ENCODE measurements at places on chromosomes 2 and 18. TPM values are rescaled to one million over a fixed set of nuclear protein-coding genes. Genes with fewer than 3 reads are reported as not detected.

Gene MYOM1
- 0.05 TPM for polyA plus RNA-seq

GRCh38 chr2:226906163-226906693 lies 70.4 kb downstream of the RHBDD1 start:
- DNase-seq = no peak

GRCh38 chr2:231068525-231069222 lies 12.0 kb downstream of the PSMD1 start:
- DNase-seq = peak; percentile 7

DNA sequence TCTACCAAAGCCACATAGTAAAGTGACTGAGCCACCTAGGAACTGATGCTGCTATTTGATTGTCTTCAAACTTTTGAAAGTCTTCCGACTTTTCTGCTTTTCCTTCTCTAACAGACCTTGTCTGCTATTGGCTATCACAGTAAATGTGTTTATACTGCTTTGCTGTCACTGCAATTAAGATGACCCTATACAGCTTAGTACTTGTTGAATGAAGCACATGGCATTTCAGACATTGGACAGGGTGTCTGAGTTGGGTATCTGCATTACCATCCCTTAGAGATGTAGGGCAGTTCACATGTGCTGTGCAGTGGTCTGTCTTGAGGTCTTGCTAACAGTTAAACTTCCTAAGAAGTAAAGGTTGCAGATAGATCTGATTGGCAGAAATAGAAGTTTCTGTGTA lies 3.6 kb downstream of the WDR43 start:
- DNase-seq = no peak

Gene CROCC2
- polyA plus RNA-seq = 0.12 TPM

Gene XIRP2
- polyA plus RNA-seq = 0.20 TPM

DNA sequence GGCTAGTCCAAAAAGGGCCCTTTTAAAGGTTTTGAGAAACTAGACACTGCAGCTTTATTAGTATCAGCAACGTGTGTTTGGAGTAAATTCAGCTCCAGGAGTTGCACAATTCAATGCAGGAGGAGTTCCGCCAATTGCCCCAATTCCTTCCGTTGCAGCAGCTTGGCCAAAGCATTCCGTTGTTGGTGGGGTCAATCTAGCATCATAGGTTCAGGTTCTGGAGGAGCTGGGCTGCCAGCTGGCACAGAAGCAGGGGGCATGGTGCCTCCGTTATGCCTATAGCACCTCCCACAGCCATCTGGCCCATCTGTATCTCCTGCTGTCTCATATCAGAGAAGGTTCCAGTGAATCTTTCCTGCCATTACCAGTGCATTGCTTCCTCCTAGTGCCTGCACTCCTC lies 55.4 kb downstream of the REL start:
- DNase-seq = no peak

Gene DNAJC5G
- not detected for polyA plus RNA-seq

Gene CPO
- not detected for polyA plus RNA-seq

Gene POTEE
- polyA plus RNA-seq = 0.02 TPM

DNA sequence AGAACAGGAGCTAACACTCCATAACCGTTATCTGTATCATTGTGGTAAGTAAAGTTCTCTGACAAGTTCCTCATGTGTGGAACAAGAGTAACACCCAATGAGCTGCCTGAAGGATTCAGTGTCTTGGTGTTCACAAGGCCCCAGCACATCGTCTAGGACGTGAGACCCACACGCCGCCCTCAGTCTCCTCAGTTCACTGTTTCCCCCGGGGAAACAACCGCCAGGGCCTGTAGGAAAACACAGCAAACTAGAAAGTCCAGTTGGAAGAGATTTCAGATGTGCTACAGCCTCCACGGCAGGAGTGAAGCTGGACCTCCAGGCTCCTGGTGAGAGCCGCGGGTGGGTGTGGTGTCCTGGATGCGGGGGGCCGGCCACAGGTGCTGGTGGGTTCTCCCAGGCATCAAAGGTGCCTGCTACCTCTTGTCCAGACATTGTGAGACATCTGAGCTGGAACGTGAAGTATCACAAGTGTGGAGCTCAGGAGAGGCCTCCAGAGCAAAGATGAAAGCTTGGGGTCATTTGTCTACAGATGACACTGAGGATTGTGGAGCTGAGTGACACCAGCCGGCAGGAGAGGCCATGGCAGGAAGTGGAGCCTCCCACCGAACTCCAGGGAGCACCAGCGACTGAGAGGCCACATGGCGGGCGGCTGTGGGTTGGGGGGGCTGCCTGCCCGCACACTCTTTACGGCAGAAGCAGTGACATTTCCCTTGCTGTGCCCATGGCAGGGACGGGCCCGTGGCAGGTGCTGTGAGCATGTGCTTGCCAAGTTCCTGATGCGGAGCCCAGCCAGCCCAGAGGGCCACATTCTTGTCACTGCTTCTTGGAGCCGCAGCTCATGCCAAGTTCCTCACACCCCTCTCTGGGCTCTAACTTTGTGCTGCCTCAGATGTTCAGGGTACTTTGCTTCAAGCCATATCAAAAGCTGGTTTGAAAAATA lies 131.2 kb downstream of the TMEM18 start:
- no peak for DNase-seq

Gene MYO5B
- 0.06 TPM for polyA plus RNA-seq

DNA sequence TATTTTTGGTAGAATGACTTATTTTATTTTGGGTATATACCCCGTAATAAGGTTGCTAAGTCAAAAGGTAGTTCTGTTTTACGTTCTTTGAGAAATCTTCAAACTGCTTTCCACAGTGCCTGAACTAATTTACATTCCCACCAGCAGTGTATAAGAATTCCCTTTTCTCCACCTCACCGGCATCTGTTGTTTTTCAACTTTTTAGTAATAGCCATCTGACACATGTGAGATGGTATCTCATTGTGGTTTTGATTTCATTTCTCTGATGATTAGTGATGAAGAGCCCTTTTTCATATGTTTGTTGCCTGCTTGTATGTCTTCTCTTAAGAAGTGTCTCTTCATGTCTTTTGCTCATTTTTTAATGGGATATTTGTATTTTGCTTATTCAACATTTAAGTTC lies 215.2 kb upstream of the TFPI start:
- DNase-seq = no peak

GRCh38 chr2:11705063-11705462 lies 35.1 kb upstream of the NTSR2 start:
- DNase-seq = no peak

Gene ZFAND2B
- 26.8 TPM for polyA plus RNA-seq

Gene TUBA4B
- not detected for polyA plus RNA-seq

GRCh38 chr2:196307775-196308305 lies 136.5 kb upstream of the STK17B start:
- DNase-seq = no peak

DNA sequence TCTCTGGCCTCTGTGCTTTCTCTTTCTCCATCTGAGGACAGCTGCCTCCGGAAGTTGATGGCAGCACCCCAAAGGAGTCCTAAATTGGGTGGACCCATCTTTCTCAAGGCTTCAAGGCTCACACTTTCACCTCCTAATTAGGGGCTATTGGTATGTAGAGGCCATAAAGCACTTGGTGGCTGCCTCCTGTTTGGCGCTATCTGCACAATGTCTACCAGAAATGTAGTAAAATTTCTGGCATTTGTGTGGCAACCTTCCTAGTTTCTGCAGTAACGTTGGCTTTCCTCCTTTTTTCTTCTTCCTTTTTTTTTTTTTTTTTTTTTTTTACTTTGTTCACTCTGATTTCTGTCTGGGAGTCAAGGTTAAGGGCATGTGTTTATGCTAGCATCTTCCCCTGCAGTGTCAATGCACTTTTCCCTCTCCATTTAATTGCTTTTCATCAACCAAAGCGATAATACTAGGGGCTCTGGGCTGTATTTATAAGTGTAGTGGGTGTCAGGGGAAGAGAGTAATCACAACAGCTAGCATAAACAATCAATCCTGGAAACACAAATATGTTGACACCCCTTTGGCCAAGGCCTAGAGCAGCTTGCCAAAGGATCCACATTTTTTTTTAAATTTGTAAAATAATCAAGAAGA lies 86.0 kb downstream of the TACR1 start:
- DNase-seq = no peak

- DNase-seq = no peak
These were observed 18.7 kb downstream of the ELAC1 start for GRCh38 chr18:50986360-50987087.

Gene KCNIP3
- 0.32 TPM for polyA plus RNA-seq

DNA sequence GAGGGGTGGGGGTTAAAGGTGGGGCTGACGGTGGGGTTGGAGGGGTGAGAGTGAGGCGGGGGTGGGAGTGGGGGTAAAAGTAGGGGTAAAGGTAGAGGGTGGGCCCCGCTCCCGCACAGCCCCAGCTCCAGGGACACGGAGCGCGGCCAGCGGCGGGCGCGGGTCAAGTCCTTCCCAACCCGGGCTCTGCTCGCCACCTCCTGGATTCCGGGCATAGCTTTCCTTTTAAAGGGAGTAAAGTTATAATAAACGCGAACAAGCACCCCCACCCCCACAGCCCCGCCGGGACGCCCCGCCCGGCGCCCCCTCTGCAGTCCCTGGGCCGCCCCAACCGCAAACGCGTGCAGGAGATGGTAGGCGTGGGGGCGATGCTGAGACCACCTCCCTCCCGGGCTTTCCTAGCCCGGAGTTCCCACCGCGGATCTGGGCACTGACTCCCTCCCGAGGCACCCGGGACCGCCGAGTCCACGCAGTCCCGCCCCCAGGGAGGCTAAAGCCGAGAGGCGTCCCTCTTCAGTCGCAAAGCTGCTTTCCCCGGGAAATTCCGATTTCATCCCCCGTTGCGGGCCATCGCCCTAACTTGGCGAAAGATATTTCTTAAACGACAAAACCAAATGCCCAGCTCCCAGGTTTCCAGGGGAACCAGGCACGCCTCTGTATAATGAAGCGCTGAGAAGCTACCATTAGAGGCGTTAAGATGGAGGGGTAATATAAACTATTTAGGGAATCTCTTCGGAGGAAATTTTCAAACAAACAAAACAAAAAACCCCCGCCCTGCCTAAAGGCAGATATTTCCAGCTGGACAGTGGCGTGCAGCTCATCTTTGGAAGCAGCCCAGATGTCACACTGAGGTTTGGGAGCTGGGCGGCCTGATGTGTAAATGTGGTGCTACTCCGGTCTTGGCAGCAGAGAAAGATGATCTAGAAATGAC lies at the start of gene LIMS2:
LIMS2 (minus strand) TSS at position 200 of the 931 bp plus-strand sequence. CDS start 506 bp downstream, outside the sequence.
- peak; percentile 41 for DNase-seq

Gene LIMS4
- polyA plus RNA-seq = 0.14 TPM

DNA sequence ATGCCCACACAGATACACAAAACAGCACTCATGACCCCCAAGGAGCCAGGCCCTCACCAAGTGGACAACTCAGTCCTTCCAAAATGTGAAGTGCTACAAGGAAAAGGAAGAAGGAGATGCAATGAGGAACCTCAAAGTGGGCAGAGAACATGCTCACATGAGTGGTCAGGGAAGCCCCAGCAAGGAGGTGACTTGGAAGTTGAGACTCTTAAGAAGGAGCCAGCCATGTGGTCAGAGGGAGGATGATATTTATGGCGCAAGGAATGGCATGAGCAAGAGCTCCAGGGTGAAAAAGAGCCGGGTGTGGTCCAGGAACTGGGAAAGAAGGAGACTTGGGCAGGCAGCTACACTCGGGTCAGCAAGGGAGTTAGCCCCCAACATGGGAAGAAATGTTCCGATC lies 30.0 kb upstream of the KLHL29 start:
- DNase-seq = no peak

- peak; percentile 76 for DNase-seq
These were observed at the start of gene FMNL2 for GRCh38 chr2:152335016-152335725. FMNL2 (plus strand) TSS chr2:152335174.

DNA sequence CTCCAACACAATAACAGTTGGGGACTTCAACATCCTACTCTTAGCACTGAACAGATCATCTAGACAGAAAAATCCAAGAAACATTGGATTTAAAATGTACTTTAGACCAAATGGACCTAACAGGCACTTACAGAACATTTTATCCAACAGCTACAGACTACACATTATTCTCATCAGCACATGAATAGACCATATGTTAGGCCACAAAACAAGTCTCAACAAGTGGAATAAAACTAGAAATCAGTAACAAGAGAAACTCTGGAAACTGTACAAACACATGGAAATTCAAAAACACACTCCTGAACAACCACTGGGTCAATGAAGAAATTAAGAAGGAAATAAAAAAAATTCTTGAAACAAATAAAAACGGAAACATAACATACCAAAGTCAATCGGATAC lies 117.5 kb downstream of the ACVR1 start:
- DNase-seq = no peak

Gene HJURP
- 28.3 TPM for polyA plus RNA-seq

- DNase-seq = no peak
These were observed 25.3 kb downstream of the CTIF start for GRCh38 chr18:48564139-48564538.

DNA sequence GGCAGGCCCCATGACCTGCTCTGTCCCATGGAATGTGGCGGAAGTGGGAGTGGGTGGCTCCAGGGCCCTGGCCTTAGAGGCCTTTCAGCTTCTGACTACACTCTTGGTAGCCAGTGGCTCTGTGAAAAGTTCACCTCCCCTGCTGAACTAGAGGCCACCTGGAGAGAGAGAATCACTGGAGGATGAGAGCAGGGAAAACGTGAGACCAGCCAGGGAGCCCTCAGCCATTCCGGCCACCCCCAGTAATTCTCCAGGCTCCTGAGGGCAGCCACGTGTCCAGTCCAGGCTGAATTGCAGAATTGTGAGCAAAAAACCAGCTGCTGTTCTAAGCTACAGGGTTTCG lies 10.5 kb downstream of the COLEC12 start:
- no peak for DNase-seq

Gene IL1B
- polyA plus RNA-seq = 0.30 TPM

GRCh38 chr2:36889795-36890194 lies 76.5 kb downstream of the STRN start:
- DNase-seq = peak; percentile 96

Gene CCDC102B
- 9.7 TPM for polyA plus RNA-seq

DNA sequence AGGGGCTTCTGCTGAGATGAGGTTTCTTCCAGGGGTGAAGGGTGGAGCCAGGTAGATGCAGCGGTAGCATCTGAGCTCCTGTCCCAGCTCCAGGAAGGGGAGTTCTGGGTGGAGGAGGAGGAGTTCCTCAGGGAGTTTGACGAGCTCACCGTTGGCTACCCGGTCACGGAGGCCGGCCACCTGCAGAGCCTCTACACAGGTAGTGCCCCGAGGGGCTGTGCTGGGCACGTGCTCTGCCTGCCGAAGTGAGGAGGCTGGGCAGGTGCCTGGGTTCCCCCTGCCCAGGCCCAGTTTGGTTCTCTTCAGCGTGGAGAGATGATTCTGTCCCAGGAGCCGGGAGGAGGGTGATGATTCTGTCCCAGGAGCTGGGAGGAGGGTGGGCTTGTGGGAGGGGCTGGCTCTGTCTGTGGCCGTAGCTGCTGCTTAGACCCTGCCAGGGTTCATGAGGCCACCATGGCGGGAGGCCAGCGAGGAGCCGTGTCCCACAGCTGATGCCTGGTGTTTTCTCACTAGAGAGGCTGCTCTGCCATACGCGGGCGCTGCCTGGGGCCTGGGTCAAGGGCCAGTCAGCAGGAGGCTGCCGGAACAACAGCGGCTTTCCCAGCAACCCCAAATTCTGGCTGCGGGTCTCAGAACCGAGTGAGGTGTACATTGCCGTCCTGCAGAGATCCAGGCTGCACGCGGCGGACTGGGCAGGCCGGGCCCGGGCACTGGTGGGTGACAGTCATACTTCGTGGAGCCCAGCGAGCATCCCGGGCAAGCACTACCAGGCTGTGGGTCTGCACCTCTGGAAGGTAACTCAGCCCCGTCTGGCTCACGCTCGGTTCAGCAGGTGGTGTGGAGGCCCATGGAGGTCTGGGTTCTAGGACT lies 8.2 kb downstream of the CAPN10 start:
- no peak for DNase-seq

All from fibroblast of lung (primary cell).